ENCODE measurements at places on chromosomes 11 and 22. TPM values are rescaled to one million over a fixed set of nuclear protein-coding genes. Genes with fewer than 3 reads are reported as not detected.

Gene MS4A12
- total RNA-seq = not detected

Gene SLC16A8
- 1.6 TPM for total RNA-seq

Gene CTSD
- 221 TPM for total RNA-seq

Gene IGSF22
- not detected for total RNA-seq

Gene RFPL2
- not detected for total RNA-seq

Gene MRGPRE
- not detected for total RNA-seq

Gene MFRP
- 0.08 TPM for total RNA-seq

Gene MGAT3
- total RNA-seq = 0.27 TPM
